ENCODE measurements at places on chromosomes 5 and 9.

DNA sequence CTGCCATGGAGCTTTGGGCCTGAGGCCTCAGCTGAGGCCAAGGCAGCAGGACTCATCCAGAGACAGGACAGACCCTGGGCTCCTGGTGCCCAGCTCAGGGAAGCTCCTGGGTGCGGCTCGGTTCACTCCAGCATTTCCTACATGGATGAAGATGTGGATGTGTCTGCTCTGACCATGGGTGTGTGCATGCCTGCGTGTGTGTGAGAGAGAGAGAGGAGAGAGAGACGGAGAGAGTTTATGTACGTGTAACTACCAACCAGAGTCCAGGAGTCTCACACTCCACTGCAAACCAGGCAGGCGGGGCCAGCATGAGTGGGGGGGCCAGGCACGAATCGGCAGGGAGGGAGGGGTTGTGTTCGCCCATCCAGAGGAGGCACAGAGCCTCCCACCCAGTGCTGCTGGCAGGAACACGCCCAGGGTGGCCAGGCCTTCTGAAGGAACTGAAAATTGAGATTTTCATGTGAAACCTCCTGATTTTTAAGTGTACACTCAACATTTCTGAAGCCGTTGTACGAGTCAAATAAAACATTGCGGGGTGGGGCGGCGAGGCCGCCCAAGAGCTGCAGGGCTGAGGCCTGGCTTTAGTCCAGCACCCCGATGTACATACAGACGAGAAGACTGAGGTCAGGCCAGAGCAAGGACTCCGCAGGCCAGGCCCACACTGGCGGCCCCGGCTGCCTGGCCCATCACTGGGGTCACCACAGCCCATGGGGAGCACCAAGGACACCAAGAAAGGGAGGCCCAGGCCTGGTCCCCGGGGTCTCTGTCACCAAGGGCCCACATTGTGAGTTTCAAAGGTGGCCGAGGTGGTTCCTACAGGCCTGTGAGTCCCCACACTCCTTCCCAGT is 88.7 kb downstream of the ADAMTS2 start:
- DNase-seq = peak; percentile 4

DNA sequence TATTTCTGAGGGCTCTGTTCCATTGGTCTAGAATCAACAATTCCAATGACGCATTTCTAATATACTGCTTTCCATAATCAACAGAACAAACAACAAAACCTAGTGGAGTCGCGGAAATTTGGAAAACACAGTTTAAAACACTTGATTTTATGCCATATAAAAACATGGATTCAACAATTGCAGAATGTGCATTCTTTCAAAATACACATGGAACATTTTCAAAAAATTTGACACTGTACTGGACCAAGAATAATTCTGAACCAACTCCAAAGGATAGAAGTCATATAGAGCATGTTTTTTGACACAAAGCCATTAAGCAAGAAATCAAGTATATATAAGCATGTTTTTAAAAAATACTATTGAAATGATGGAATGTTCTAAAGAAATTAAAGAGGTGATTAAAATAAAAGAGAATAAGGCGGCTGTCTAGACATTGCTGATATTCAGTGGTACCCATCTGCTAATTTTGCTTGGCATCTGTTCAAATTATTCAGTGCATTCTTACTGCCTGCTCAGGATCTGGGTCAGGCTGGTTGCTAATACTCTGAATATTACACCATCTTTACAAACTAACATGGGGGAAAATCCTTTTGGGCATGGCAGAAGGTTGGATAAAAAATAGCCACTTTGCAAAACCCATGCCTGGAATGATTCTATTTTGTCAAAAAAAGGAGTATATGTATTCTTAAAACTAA is 221.3 kb downstream of the NPR3 start:
- no peak for DNase-seq

DNA sequence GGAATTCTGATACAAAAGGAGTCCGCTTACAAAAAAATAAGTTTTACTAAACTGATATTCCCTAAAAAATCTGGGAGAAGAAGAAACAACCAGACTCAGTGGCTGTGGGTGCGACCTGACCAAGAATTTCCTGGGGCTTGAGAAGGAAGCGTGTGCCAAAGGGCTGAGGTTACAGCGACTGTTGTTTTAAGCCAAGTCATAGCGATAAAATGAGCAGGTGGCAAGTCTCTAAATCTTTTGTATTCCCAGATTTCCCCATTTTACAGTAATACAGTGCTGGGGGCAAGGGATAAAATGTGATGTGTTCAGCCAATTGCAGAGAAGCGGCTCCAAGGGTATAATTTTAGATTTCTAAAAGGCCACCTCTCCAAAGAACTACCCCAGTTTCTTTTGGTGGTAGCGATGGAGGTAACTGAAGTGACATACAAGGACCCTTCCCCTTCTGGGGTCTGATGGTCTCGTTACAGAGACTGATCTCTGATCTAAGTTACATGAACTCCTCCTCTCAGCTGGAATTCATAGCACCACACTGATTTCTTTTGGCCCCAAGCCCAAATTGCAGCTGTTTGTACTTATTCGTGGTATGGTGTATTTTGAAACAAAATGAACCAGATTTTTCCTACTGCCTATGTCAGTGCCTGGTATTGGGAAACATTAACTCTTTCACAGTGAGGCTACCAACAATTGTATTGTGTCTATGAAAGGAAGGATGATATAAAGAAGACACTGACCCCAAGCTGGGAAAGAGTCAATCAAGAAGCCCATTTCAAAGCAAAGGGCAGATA is 41.6 kb downstream of the LPAR1 start:
- DNase-seq = no peak

DNA sequence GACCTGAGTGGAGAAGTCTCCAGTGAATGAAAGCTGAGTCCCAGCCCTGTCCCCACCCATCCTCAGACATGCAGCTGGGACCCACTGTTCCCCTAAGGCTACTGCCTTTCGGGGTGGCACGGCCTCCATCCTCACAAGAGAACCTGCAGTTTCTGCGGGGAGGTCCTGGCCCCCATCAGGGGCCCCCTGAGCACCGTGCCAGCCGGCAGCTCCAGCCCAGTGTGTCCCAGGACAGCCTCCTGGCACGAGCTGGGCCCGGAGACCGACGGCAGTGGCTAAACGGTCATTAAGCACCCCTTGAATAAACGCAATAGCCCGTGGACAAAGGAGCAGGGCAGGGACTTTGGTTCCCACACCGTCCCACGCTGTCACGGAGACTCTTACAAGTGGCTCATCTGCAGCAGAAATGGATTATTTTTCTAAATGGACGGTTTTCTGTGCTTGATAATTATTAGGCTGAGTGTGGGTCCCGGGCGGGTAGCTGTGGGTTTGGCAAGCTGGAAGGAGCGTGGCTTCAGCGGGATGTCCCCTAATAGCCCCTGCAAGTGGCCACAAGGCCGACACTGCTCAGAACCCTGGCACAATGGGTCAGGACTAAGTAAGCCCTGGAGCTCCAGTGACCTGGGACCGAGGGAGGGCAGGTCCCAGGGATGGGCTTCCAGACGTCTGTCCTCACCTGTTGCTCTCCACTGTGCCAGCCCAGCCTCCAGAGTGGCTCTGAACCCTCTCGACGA is 17.4 kb downstream of the FAM78A start:
- DNase-seq = no peak

DNA sequence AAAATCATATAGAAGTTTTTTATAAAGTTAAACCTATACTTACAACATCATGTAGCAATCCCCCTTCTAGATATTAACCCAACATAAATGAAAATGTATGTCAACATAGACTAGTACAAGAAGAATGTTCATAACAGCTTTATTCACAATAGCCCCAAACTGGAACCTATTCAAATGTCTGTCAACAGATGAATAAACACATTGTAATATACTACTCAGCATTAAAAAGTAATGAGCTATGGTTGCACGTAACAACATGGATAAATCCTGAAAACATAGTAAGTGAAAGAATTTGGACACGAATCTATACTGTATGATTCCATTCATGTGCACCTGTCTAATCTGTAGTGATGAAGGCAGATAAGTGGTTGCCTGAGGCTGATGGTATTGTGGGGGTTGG is 73.9 kb downstream of the CSNK1G3 start:
- no peak for DNase-seq

GRCh38 chr9:115944166-115944948 is 209.2 kb upstream of the PAPPA start:
- no peak for DNase-seq

GRCh38 chr9:89544279-89544661 is 46.4 kb upstream of the SEMA4D start:
- DNase-seq = no peak

GRCh38 chr9:116238776-116239340 is 85.3 kb downstream of the PAPPA start:
- DNase-seq = no peak

- no peak for DNase-seq
Measured at GRCh38 chr5:172775326-172776234, 4.6 kb upstream of the DUSP1 start.

GRCh38 chr5:5793242-5794117 is 371.0 kb downstream of the ICE1 start:
- DNase-seq = no peak

DNA sequence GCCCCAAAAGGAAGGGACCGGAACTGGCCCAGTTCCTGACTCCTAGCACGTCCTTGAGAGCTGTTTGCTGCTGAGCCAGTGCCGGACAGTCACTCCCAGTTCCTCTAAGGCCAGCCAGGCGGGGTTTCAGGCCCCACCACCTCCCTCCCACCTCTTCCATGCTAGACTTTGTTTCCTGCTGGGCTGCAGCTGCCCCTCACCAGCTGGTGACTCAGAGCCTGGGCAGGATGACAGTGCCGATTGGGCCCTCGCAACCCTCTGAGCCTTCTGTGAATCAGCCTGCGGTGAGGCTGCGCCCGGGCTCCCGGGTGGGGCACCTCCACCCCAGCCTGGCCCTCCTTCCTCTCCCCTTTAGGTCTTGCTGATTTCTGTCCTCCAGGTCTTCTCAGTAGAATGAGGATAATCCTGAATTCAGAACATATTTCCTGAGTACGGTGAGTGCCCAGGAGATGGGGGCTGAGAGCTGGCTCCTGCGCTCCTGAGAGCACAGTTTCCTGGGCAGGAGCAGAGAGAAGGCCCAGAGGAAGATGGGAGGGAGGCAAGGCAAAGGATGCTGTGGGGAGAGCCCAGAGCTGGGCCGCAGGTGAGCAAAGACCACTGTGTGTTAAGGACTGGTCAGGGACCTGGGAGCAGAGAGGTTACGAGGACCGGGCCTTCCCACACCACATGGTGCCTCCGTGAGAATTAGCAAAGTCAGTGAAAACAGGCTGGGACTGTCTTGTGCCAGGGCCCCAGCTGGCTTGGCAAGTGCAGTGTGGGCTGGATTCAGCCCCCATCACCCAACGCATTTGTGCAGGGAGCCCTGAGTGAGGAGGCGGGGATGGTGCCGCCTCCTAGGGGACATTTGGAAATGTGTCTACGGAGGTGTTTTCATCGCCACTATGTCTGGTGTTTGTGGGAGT is 32.9 kb upstream of the STXBP1 start:
- peak; percentile 50 for DNase-seq

- DNase-seq = no peak
Measured at GRCh38 chr5:15807248-15807647, 307.3 kb downstream of the FBXL7 start.

DNA sequence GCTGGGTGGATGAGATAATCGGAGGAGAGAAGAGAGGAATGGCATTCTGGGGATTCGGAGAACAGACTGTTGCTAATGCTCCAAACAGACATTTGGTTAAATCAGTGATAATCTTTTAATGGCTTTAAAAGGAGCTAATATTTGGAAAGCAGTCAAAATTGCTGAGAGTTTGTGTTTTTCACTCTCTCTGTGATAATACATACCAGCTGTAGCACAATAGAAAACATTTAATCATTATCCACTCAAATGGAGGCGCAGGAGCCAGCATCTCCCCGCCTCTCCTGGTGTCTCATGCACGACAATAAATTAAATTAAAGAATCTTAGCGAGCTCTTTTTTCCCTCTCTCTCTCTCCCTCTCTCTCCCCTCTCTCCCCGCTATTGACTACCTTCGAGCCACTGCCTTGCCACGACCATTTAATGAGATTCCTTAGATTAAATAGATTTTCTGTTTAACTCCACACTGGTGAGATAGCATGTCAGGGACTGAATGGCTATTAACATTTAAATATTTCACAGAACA is 268.6 kb upstream of the MVB12B start:
- DNase-seq = no peak

GRCh38 chr5:15009420-15009819 is 137.8 kb upstream of the ANKH start:
- no peak for DNase-seq

Measured in WTC11 (cell line).